Ovary (tissue), 10 donors: ENCODE measurements at places on chromosomes 7 and 10. TPM values are rescaled to one million over a fixed set of nuclear protein-coding genes. Genes with fewer than 3 reads are reported as not detected.

Gene C10orf105
- total RNA-seq = 0.37 TPM

Gene AMPH
- total RNA-seq = 0.83 TPM

Gene PDE1C
- total RNA-seq = 11.9 TPM

Gene ATG9B
- total RNA-seq = 0.40 TPM

Gene CYP17A1
- total RNA-seq = 1.1 TPM

Gene FANK1
- total RNA-seq = 6.1 TPM

Gene SRRM3
- total RNA-seq = 6.6 TPM
